SK-MEL-5 (cell line): ENCODE measurements at places on chromosomes 3 and 15.
A peak's percentile ranks its signal among the peaks of the same experiment; 100 is the strongest.

GRCh38 chr3:118126751-118127150 lies 907.9 kb downstream of the IGSF11 start:
- no peak for DNase-seq

- DNase-seq: no peak
These were observed 148.6 kb upstream of the CDIN1 start for GRCh38 chr15:36430726-36431265.

- peak; percentile 78 for DNase-seq
These were observed 26.1 kb downstream of the FAM174B start for GRCh38 chr15:92629276-92629974.

DNA sequence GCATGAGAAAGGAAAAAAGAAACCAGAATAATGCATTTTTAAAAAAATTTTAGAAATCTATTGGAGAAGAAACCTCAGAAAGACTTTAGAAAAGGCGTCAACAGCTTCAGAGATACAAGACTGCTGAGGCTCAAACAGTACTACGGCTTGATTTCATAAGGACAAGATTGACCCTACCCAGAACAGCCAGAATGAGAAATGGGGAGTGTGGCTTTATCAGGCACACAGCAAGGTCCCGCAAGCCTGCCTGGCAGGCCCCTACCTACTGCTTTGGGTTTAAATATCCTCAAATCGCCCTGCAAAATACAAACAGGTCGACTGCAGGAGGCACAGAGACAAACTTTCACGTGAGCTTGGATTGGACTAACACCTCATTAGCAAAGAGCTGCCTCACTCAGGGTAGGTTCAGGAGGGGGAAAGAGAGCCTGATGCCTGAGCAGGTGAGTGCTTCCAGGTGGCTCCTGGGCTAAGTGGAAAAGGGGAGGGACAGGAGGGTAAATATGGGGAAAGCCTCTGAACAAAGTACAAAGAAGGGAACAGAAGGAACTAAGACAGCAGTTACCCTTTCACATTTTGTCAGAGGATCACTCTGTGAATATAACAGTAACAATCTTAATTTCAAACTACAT lies 87.5 kb downstream of the RORA start:
- no peak for DNase-seq

GRCh38 chr3:63471781-63472180 lies 180.7 kb upstream of the SNTN start:
- DNase-seq: no peak

DNA sequence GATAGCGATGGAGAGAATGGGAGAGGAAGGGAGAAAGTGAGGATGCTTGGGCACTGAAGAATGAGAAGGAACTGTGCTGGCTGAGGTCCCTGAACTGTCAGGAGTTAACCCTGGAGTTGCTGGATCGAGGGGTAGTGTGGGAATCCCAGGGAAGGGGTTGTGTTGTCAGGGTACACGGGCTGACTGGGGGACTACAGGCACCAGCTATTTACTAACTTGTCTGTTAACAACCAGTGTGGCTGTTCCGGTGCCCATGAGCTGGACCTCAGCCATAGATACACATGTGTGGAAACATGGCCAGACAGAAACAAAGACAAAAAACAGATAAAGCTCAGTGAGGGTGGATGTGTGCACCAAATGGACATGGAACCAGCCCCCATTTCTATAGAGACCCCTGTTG lies 55.1 kb downstream of the GASK1A start:
- DNase-seq: no peak

DNA sequence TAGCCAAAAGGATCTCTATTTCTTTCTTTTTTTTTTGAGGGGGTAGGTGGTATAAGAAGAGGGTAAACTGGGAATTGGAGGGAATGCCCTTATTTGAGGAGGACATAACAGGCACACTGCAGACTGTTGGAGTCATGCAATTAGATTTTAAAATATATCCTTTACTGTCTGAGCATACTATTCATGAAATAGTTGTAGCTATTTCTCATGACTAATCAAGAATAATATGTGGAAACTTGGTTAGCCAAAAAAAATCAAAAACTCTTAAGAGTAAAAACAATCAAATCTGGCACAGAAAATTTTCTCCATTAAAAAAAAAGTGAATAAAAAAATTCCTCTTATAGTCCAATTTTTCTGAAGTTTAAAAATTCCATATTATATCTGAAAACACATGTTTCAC lies 174.9 kb downstream of the SCAPER start:
- DNase-seq: no peak

DNA sequence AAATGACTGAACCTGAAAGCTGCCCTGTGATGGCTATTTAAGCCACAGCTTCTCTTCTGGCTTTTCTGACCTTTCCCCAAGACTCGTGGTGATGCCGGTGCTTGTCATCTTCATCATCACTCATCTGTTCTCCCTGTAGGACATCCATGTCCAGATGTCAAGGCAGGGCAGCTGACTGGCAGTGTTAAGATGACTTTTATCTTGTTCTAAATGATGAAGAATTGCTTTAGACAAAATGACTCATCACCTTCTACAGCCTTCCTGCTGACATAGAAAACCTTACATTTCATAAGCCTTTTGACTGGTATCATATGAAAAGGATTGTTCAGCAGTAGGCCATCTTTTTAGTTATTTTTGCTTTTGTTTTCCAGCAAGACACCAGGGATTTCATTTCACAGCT lies 67.0 kb upstream of the GPR149 start:
- no peak for DNase-seq

DNA sequence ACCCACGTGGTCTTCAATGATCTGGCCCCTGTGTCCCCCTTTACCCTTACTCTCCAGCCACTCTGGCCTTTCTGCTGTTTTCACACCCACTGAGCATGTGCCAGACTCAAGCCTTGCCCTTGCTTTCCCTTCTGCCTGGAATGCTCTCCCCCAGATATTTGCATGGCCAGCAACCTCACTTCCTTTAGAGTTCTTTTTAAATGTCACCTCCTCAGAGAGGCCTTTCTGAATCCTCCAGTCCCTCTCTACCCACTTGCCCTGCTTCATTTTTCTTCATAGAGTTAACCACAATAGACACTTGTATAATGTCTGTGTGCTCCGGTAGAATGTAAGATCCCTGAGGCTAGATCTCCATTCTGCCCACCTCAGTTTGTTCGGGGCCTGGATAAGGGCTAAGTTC lies 39.4 kb upstream of the TIPARP start:
- DNase-seq: no peak

GRCh38 chr3:30020380-30020779 lies 586.0 kb upstream of the TGFBR2 start:
- no peak for DNase-seq

DNA sequence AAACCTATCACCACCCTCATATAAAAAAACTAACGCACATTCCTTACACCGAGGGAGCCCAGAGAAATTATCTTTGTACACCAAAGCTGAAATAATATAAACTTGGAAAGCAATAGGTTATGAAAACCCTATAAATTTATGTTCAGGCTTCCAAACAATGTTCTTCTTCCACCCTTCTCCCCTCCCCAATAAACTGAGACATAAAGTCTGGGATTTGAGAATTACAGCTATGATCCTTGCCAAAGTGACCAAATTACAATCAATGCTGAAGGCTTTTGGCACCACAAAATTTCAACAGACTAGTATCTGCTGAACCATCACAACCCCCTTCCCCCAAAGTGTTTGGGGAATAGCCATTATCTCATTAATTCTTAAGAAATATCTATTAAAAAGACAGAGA lies 237.8 kb downstream of the FMN1 start:
- DNase-seq: no peak

DNA sequence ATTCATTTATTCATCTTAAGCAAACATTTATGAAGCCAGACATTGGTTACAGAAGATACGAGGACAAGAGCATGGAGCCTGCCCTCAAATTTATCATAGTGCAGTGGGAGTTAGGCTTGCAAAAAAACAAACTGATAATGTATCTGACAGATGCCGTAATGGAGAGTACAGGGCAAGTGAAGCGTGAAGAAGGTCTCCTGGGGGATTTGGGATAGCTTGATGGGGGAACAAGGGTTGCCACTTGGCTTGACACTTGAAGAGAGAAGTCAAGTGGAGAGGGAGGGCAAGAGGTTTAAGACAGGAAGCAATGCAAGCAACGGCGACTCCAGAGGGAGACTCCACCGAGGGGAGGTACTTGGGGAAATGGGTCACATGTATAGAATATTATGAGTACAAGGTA lies 129.3 kb downstream of the SSR3 start:
- DNase-seq: no peak

- peak; percentile 62 for DNase-seq
These were observed 137.7 kb downstream of the BBX start for GRCh38 chr3:107660306-107660976.

DNA sequence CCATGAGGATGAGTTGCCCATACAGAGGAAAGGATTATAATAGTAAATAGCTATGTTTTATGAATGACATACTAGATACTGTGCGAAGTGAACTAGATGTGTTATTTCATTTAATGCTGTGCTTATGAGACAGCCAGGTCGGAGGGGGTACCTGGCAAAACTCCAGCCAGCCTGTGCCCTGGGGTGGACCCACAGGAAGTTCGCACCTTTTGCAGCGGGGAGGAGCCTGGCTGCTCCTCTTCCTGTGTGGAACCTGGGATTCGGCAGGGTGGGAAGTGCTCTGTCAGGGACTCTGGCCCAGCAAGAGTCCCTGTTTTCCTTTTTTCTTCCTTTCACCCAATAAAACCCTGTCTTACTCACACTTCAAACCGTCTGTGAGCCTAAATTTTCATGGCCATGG lies 452.2 kb downstream of the IL5RA start:
- DNase-seq: no peak

- no peak for DNase-seq
These were observed 86.9 kb upstream of the HERC1 start for GRCh38 chr15:63920504-63921175.

DNA sequence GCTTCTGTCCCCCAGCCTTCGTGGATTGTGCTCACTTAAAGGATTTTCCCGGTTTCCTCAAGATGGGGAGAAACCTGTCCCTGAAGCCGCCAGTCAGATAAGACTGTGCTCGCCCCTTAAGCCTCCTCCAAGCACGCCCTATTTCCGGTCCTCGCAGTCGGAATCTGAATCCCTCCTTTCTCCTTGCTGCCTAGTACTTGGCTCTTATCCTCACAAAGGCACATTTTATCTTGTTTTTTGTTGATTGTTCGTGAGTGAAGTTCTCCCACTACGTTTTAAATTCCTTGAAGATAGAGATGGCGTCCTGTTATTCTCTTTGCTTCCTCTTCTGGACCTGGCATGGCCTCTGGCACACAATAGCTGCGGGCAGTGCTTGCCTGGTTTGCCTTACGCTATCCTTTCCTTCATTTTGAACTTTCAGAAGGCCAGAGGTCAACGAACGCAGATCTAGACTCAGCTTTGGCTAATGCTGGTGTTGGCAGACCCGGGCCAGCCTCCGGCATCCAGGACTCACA lies 1.7 kb downstream of the CLDN11 start:
- DNase-seq: no peak

DNA sequence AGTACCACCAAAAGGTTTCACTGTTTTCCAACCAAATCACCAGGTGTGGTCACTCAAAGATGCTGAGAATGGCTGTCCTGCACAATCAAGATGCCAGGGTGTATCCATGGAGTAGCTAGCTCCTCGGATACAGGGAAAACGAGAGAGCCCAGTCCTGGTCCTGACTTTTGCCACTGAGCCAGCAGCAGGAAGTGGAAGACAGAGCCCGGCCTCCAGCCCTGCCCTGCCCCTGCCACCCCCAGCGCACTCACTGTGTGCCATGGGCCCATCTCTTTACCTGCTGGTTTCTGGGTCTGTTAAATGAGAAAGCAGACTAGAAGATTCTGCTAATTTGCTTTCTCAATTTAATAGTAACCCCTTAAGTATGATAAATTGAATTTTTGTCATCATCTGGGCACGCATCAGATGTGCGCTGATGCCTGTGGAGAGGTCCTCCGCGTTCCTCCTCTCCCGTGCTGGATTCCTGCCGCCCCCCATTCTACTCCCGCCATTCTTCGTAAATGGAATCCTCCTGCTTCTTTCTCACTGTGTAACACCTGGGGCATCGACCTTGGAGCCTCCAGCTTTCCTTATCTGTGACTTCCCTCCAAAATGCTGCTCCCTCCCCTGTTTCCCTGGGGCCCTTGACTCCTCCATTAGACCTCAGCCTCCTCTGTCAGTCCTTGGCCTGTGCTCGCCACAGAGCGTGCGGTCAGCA lies 18.0 kb downstream of the TNFAIP8L3 start:
- DNase-seq: no peak

- DNase-seq: peak; percentile 48
These were observed 22.1 kb downstream of the ZNF621 start for GRCh38 chr3:40546816-40547215.
